Right lobe of liver (tissue), 6 donors: ENCODE measurements at places on chromosomes 2 and 18. TPM values are rescaled to one million over a fixed set of nuclear protein-coding genes. Genes with fewer than 3 reads are reported as not detected.

The BIRC6 gene
- total RNA-seq = 45.2 TPM

The SATB2 gene
- total RNA-seq = 3.3 TPM

The G6PC2 gene
- total RNA-seq = not detected

The SERPINB13 gene
- not detected for total RNA-seq

DNA sequence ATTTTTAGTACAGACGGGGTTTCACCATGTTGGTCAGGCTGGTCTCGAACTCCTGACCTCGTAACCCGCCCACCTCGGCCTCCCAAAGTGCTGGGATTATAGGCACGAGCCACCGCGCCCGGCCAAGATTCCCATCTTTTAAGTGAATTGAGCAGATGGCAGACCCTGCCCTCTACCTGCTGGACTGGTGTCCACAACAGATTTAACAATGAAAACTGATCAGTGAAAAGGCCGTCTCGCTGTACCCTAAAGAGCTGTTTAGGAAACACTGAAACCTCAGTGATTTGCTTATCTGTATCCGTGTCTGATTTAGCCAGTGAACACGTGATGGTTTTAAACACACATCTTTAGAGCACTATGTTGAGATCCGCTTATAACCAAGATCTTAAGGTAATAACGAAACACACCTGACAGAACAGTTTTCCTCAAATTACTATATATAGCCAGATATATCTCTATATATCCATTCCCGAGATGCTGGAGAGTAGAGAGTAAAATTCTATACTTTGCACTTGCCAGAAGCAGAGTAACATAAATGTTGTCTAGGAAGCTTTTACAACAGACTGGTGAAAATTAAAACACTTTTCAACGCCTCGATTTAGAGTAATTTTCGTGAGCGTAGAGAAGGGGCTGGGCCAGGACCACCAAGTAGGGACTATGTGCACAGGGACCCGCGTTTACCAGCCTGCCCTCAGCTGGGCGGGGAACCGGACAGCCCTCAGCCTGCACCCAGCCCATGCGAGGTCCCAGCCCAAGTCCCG lies 594 bp downstream of the FAM161A start:
- peak; percentile 83 for DNase-seq

The SLC40A1 gene
- total RNA-seq = 113 TPM

DNA sequence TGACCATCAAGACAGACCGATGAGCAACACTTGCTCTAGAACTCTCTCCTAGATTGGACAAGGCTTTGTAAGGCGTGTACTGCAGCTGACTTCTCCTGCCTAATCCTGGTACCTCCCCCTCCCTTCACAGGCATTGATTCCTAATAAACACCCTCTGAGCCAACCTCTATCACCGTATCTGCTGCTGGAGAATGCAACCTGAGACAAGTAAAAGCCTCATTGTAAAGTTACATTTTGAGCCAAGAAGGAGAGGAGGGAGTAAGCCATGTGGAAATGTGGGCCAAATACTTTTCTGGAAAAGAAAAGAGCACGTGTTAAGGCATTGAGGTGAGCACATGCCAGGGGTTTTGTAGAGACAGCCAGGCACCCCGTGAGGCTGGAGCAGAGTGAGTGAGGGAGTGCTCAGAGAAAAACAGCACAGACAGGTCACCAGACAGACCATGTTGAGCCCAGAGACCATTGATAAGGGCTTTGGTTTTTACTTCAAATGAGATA lies 2.6 kb upstream of the WDFY1 start:
- no peak for DNase-seq

DNA sequence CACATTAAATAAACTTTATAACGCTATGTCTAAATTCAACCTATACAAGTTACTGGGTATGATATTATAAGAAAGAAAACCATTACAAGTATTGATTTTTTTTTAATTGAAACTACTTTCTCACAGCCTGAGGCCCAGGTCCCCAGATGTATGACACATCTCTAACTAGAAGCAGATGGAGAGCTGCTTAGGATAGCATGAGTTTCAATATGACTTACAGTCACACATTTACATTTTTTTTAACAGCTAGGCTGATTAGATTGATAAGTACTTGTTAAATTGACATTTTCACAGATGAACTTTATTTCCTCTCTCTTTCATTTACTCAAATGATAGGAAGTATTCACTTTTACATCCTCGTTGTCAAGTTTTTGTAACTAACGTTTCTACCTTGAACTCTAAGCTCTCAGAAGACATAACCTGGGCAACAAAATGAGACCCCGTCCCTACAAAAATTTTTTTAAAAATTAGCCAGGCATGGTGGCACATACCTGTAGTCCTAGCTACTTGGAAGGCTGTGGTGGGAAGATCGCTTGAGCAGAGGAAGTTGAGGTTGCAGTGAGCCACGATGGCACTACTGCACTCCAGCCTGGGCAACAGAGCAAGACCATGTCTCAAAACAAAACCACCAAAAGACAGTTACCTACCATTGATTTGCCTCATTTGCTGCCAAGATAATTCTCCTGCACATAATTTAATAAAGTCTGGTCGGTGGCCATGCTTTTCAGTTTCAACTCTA lies 52.4 kb downstream of the STK39 start:
- no peak for DNase-seq

GRCh38 chr2:100645695-100646429 lies 83.1 kb downstream of the PDCL3 start:
- no peak for DNase-seq

- no peak for DNase-seq
Observed at GRCh38 chr2:29715655-29716054, 205.7 kb downstream of the ALK start.

- DNase-seq = no peak
Observed at GRCh38 chr2:5074733-5075132, 617.5 kb upstream of the SOX11 start.

GRCh38 chr2:3628800-3629199 lies 29.2 kb upstream of the ALLC start:
- DNase-seq = no peak

DNA sequence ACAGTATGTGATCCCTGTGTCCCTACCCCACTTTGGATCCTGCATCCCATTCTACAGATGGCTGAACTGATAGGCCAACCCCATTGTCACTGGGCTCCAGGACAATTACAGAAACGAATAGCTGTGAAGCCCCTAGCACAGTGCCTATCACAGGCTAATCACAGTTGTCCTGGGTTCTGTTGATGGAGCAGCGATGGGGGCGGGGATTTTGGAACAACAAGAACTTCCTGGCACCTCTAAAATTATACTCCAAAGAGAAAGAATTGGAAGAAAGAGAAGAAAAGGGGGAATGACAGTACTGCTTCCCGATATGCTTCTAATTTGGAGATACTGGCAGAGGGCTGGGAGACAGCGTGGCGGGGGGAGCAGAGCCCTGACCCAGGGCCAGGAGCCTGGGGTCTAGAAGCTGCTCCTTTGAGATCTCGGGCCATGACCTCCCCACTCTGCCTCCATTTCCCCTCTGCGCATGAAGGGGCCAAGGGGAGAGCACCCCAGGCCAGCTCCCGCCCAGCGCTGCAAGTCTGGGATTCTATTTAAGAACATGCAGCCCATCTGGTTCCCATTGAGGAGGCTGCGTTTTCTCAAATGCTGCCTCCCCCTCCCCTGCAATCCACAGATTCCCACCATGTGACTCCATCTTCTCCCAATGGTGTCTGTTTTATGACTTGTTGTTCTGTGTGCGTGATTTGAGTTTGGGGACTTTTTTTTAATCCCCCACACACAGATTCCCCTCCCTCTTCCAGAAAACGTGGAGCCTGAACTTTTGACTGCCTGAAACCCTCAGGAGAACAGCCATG lies 202.7 kb downstream of the CYP26B1 start:
- no peak for DNase-seq

DNA sequence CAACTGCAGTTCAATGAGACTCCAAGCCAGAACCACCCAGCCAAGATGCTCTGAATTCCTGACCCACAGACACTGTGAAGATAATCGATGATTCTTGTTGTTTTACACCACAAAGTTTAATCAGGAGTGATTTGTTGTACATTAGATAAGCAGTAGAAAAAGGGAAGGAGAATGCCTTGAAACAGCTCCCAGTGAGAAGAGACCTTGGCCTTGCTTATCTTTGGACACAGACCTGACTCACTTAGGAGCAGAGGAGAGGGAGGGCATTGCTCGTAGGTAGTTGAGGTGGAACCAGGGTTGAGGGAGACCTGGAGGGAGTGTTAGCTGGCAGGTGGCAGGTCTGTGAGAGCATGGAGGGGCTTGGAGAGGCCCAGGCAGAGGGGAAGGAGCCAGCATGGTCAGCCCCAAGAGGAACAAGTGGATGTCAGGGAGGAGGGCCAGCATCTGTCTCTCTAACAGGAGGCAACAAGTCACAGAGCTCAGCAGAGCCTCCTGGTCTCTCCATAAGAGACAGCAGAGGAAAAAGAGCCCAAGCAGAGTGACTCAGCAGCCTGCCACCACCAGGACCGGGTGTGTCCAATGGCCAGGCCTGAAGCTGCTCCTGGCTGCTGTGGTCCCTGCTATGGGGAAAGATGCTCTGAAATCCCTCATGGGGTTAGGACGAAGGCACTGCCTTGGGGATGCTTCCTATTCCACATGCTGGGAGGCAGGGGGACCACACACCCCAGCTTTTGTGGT lies 161.6 kb upstream of the CAPN13 start:
- DNase-seq = no peak

The GAREM1 gene
- total RNA-seq = 9.8 TPM

DNA sequence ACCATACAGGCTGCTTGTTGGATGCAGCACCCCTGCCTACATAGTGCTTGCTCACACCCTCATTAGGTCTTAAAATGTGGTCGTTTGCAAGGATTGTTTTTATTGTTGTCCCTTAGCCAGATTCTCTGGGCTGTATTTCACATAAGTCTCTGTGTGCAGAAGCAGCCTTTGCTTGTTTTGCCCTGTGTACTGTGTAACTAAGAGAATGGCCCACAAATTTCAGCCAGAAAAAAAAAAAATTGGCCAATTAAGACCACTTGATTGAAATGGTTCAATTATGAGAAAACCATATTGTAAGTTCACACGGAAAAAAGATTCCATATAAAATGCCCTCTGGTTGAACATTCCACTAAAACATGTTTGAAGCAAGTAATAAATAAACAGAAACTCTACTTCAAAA lies 377.1 kb upstream of the SOX11 start:
- no peak for DNase-seq

GRCh38 chr2:128379021-128380015 lies 60.6 kb upstream of the HS6ST1 start:
- peak; percentile 28 for DNase-seq

- no peak for DNase-seq
Observed at GRCh38 chr18:34528177-34528576, 181.9 kb upstream of the DTNA start.
